ENCODE measurements at places on chromosomes 6 and 20. TPM values are rescaled to one million over a fixed set of nuclear protein-coding genes. Genes with fewer than 3 reads are reported as not detected.

Gene IMPG1
- not detected for total RNA-seq

Gene PRL
- total RNA-seq: not detected

Gene GSTA5
- not detected for total RNA-seq

Gene SLPI
- 15.2 TPM for total RNA-seq

Gene SOBP
- total RNA-seq: 0.90 TPM

Gene IL17F
- total RNA-seq: not detected

Gene CLPSL2
- total RNA-seq: 1.0 TPM

Gene HFE
- 14.6 TPM for total RNA-seq

Gene HAO1
- total RNA-seq: not detected

Gene CYP39A1
- total RNA-seq: not detected

Gene C6orf58
- not detected for total RNA-seq

Gene TBXT
- not detected for total RNA-seq

Gene CCN6
- not detected for total RNA-seq

Gene MBOAT1
- 2.5 TPM for total RNA-seq

Gene ACSS1
- total RNA-seq: 15.7 TPM

Gene SLC22A1
- total RNA-seq: 2.4 TPM

Gene SLC35D3
- total RNA-seq: 0.14 TPM

All from A549 treated with Mapracorat at 1 μM for 4 hours (cell line).